ENCODE measurements at places on chromosomes 13 and 19.

DNA sequence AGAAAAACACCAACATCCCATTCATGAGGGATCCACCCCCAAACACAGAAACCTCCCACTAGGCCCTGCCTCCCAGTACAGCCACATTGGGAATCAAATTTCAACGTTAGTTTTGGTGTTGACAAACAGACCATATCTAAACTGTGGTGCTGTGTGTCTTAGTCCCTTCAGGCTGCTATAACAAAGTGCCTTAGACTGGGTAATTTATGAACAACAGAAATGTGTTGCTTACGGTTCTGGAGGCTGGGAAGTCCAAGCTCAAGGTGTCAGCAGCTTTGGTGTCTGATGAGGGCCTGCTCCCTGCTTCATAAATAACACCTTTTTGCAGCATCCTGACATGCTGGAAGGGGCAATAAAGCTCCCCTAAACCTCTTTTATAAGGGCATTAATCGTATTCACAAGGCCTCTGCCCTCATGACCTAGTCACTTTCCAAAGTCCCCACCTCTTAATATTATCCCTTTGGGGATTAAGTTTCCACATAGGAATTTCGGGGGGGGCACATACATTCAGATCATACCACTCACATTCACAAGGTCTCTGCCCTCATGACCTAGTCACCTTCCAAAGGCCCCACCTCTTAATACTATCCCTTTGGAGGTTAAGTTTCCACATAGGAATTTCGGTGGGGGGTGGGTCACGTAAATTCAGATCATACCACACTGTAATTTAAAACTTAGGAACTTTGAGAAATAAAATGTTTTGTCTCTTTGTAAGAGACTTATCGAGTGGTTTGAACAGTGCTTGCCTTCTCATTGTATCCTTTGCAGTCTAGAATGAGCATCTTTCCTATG lies 27.5 kb downstream of the ZNF507 start:
- no peak for DNase-seq

DNA sequence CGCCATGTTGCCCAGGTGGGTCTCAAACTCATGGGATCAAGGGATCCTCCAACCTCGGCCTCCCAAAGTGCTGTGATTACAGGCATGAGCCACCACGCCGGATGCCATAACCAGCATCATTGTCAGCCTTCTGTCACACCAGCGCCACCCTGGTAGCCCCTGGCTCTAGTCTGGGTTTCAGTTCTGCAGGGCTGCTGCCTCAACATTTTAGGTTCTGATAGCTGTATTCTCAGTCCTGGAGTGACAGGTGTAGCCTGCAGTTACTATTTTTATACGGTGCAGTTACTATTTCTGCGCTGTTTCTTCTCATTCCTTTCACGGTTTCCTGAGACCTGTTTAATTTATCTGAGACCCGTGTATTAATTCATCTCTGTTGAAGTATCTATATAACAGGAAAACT lies 57.1 kb downstream of the TRPM4 start:
- no peak for DNase-seq

DNA sequence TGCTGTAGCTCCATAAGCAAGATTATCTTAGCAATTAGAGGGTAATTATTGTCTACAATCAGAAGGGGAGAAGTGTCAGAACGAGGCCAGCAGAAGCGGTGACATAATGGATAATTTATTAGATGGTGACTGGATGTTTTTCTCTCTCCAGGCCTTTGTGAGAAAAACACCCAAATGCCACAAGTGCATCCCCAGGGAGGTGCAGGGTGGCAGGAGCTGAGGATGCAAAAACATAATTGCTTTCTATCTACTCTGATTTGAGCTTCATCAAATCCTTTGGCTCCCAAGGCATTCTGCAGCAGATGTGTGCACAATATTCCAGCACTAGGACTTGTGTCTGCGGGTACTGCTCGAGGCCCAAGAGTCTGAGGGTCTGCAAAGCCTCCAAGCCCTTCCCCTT lies 220.1 kb upstream of the SERP2 start:
- no peak for DNase-seq

DNA sequence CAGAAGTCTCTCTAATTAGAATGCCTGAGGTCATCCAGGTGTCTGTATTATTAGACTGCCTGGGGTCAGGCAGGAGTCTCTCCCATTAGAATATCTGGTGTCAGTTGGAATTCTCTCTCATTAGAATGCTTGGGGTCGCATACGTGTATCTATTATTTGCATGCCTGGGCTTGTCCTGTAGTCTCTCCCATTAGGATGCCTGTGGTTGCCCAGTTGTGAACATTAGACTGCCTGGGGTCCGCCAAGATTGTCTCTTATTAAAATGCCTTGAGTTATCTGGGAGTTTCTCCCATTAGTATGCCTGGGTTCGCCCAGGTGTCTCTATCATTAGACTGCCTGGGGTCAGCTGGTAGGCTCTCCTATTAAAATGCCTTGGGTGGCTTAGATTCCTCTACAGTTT lies 1494.7 kb downstream of the UQCRFS1 start:
- DNase-seq = no peak

DNA sequence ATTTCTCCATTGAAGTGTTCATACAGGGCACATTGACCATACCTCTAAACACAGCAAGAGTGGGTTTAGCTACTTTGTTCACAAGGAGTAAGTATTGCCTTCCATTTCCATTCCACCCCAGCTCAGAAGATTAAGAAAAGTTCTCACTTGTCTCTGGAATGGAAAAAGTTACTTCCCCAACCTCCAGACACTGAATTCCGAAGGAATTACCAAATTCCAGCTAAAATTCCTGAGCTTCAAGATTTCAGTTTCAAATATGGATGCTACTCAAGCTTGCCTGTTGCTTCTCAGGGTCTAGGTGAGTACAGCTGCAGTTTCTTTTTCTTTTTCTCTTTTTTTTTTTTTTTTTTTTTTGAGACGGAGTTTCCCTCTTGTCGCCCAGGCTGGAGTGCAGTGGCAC lies 33.6 kb downstream of the TEX26 start:
- no peak for DNase-seq

DNA sequence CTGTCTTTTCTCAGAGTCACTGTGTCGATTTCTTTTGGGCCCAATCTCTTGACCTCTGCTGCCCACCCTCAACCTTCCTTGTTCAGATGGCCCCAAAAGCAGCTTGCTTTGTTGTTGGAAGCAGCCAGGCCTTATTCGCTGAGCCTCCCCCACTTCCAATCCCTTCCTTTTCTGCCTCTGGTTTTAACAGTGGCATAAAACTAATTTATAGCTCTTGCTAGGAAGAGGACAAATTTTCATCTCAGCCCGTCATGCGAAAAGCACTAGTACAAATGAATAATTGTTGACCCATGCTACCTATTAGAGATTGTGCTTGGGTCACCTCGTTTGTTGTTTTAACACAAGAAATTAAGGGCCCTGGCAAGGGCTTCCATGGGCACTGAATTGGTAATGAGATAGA lies 51.1 kb downstream of the SIAH3 start:
- DNase-seq = no peak

- no peak for DNase-seq
These were observed 837.0 kb downstream of the SLITRK6 start for GRCh38 chr13:84962141-84962750.

GRCh38 chr13:60016229-60016628 lies 147.5 kb downstream of the DIAPH3 start:
- DNase-seq = no peak

GRCh38 chr19:11047866-11048265 lies 41.4 kb upstream of the LDLR start:
- no peak for DNase-seq

- no peak for DNase-seq
These were observed 101.2 kb downstream of the SPRY2 start for GRCh38 chr13:80239571-80240255.

DNA sequence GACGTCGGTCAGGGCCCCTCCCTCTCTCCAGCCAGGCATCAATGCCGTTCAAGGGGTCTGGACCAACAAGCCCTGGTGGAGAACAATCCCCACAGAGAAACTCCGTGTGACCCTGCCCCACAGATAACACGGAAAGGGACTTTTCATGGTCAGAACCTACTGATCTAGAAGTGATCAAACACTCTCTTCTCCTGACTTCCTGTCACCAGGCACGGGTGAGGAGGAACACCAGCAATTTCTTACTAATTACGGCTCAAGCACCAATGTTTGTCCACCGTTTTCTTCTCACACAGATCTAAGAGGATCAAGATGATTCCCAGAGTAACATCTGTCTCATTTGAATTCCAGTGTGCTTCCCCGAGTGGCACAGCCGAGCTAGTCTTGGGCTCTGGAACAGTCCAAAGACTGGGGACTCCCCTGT lies 11.8 kb downstream of the RASA3 start:
- DNase-seq = no peak

GRCh38 chr13:51697855-51698254 lies 106.1 kb downstream of the DHRS12 start:
- DNase-seq = no peak

- no peak for DNase-seq
These were observed 39.1 kb downstream of the SMAD9 start for GRCh38 chr13:36880961-36881360.

All from NCI-H774 (cell line).